Fibroblast of gingiva (primary cell): ENCODE measurements at places on chromosomes 12 and 14.
A peak's percentile ranks its signal among the peaks of the same experiment; 100 is the strongest.

DNA sequence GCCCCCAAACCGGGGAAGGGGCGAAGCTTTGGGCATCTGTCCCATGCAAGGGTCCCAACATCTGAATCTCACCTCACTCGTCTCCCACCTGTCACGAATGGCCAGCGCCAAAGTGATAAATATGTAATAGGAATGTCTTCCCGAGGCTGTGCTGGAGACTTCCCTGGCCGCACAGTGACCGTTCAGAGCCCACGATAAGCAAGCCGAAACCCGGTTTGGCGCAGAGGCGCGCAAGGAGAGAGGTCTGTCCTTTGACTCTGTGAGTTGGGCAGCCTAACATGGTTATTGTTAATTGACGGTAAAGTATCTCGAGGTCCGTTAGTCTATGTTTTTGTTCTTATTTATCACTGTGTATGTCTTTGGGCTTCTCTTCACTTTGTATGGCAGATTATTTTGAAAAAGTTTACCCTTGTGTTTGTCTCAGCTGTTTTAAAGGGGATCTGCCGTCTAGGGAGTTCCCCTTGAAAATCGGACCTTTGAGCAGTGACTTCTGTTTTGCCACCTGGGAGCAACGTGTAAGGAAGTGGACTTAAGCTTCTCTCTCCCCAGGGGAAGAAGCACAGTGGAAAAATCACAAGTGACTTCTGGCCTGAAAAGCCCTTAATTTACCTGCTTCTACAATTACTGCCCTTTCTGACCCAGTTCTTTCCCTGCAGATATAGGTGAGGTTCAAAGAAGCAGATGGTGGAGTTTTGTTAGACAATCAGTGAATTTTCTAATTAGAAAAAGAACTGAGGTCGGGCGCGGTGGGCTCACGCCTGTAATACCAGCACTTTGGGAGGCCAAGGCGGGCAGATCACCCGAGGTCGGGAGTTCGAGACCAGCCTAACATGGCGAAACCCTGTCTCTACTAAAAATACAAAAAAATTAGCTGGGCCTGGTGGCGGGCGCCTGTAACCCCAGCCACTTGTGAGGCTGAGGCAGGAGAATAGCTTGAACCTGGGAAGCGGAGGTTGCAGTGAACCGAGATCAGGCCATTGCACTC, 1.1 kb upstream of the TM9SF1 start:
- DNase-seq: no peak

DNA sequence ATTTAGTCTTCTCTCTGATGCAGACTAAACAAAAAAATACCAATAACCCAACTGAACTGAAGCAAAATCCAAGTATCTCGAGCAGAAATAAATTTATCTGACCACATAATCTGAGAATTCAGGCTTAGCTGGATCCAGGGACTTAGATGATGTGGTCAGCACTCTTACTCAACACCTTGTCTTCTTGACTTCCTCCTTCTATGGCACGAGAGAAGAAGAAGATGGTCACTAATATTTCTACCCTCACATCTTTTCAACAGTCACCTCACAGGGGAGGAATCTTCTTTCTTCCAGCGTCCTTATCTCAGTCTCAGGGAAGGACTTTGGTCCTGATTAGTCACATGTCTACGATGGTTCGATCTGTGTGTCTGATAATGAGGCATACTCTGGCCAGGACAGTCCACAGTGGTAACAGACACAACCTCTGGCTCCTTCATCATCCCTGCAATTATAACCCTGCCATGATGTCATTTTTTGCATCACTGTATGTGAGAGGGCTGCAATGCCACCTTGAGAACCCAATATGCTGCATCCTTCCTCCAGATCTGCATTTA, 15.8 kb downstream of the RGS6 start:
- DNase-seq: no peak

DNA sequence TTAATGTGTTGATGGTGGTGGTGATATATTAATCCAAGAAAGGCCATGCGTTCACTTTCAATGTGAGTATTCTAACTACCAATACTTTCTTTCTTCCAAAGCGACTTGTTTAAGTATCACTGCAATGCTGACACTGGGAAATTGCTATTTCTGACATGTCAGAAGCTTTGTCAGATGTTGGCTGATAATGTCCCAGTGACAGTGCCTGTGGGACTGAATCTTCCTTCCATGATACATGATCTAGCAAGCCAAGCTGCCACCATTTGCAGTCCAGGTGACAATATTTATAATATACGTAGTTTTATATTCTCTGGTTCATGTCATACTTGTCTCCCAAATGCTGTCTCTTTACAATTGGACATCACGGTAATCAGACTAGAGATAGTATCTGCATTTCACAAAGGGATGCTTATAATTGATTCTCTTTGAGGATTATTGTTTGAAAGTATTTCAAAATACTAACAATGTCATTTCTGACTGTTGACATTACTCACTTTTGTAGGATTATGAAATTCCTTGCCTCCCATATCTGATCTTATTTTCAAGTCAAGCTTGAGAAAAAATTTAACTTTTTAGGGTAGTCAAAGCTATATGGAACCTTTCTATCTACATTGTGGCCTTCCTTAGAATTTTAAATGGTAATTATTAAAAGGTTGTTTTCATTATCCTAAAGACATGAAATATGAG, 57.3 kb downstream of the KNTC1 start:
- DNase-seq: no peak

- no peak for DNase-seq
Measured at GRCh38 chr12:46005823-46006222, 15.4 kb upstream of the SCAF11 start.

DNA sequence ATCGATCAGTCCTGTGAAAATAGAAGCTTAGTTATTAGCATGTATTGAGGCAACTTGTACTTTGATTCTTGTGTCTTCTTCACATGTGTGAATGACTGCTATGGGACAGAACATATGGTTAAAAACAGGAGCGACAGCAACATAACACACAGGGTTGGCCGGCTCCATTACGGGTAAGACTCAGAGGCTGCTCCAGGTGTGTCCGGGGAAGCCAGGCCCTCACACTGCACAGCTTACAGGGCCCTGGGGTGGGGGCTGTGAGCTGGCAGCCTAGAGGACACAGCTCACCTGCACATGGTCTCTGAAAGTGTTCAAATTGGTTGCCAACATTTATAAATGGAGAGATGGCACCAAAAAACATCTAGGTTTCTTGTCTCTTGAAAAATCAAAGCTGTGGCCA, 31.1 kb downstream of the TCHP start:
- DNase-seq: no peak

DNA sequence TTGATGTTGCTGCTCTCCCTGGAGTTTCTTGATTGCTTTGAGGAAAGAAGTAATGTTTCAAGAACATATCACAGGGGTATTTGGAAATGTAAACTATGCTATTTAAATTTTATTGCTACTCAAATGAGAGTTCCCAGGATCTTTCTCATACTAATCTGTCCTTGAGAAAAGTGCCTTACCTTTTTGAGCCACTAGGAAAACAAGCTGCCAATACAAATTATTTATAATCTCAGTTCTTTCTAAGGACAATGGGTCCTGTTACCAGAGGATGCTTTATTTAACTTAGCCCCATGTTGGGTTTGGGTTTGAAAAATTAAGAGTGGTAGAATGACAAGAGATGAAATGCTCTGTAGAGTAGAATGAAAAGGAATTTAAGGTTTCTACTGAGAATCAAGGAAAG, 258.2 kb upstream of the PRKD1 start:
- no peak for DNase-seq

DNA sequence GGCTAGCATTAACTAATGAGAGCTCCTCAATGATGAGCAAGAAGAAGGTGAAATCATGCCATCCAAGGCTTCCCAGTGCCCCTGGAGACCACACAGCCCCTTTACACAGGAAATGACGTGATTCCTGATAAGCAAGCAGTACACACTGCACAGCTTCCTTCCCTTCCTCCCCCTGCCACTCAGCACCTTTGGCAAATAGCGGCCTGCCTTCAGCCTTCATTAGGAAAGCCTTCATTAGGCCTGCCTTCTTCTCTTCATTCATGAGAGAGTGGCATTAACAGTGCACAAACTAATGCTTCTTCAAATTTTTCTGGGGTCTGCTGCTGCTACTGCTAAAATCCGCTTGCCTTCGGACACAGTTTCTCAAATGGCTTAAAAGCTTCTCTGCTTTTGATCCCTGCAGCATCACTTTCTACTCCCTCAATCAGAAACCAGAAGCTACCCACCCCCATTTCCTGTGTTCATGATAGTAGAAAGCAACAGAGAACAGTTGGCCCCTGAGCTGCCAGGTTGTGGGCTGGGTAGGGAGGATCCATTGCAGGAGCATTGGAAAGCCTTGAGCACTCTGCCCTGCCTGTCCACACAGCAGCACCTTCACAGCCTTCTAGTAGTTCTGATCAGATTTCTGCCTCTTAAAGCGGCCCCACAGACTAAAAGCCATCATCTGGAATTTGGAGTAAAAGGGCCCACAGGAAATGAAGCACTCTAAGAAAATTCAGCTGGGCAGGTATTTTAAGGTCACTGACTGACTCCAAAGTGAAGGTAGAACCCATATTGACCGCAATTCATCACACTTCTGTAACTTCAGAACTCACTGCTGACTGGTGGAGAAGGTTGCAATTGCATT, 103.8 kb upstream of the ETV6 start:
- DNase-seq: no peak

DNA sequence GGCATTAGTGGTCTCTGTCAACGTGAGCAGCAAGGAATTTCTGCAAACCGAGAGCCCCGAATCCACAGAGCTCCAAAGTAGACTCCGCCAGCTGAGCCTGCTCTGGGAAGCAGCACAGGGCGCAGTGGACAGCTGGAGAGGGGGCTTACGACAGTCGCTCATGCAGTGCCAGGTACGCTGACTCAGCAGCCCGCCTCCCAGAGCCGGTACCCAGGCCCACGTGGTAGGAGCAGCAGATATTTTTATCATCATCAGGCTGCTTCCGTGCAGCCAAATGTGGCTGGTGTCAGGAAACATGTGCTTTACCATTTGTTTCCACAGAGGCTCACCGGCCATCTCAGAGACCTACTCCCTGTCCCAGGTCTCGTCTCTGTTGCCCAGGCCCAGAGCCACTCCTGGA, 73.7 kb downstream of the ESR2 start:
- DNase-seq: no peak

GRCh38 chr14:27668531-27668930, 1070.7 kb upstream of the NOVA1 start:
- DNase-seq: no peak

GRCh38 chr14:88929656-88930436, 105.4 kb downstream of the TTC8 start:
- no peak for DNase-seq

- DNase-seq: peak; percentile 74
Measured at GRCh38 chr14:88554457-88555286, at the start of gene PTPN21. Gene PTPN21 (minus strand): TSS chr14:88555007. CDS start chr14:88550417, 4,590 bp downstream.

DNA sequence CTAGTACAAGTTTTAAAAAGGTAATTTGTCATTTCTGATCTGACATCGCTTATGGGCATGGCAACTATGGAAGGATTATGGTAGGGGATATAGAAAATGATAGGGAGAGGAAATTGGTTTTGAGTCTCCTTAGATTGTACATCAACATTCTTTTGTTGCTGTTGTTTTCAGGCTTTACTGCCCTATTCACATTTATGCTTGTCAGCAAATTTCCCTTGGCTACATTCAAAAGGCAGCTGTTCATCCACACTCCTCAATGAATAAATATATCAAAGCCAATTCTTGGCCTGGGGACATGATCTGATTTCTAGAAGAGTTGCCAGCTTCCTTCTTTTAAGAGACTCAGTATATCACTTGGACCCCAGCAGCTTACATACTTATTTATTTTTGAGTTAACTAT, 283.4 kb downstream of the CEP128 start:
- no peak for DNase-seq

DNA sequence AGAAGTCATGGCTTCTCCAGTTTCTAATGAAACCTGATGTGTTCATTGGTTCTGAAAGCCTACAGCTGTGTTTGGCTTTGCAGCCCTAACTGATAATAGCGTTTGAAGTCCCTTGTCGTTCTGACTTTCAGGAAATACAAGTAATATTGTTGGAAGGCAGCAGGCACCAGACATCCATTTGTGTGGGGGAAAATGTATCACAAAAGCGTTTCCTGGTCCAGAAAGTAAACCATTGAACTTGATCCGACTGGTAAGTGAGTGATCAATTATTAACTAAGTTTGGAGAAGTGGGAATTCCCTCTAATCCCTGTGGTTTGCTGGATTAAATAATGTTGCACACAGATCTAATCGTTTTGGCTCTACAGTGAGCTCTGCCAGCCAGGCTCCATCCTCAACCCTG, 77.3 kb upstream of the LTA4H start:
- DNase-seq: no peak

- DNase-seq: no peak
Measured at GRCh38 chr14:21072781-21073339, 2.8 kb downstream of the ARHGEF40 start.

GRCh38 chr12:29799591-29799990, 15.8 kb upstream of the TMTC1 start:
- DNase-seq: peak; percentile 62

- DNase-seq: no peak
Measured at GRCh38 chr12:125549836-125550235, 484.6 kb downstream of the AACS start.

DNA sequence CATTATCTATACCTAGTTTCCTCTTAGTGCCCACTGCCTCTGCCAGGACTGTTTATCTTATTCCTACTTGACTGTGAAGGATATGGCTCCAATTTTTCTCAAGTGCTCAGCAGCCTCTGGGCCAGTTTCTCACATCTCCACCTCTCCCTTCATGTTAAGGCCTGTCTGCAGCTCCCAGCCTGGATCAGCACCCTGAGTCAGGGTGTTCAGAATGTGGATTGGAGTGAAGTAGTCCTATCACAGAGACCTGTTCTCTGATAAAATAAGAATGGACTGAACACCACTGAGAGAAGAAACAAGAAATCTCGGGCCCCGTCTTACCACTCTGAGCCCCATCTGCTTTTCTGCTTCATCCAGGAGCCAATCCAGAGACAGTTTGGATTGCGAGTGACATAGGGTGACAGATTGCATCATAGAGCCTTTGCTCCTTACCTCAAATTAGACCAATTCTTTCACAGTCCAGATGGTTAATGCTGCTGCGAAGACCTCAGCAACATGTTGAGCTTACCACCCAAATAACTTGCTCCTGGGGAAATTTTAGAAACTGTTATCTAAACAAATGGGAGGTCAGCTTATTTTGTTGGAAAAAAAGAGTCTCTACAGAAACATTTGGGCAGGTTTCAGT, 473.1 kb downstream of the PDZRN4 start:
- no peak for DNase-seq

DNA sequence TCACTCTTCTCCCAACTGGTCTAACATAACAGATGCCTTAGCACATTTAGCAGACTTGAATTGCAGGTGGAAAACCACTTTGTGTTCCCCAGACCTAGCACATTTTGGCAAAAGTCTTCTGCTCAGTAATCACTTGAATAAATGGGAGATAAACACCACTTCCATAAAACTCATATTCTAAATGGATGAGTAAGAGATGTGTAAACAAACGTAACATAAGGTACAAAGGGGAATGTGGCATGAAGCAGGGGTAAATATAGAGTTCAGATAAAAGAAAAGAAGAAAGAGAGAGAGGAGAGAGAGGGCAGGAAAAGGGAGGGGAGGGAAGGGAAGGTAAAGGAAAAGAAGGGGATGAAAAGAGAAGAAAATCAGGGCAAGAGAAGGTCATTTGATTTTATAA, 17.0 kb upstream of the KERA start:
- no peak for DNase-seq
